Tibial nerve (tissue), 4 donors: ENCODE measurements at places on chromosomes 3 and 15. TPM values are rescaled to one million over a fixed set of nuclear protein-coding genes. Genes with fewer than 3 reads are reported as not detected.

DNA sequence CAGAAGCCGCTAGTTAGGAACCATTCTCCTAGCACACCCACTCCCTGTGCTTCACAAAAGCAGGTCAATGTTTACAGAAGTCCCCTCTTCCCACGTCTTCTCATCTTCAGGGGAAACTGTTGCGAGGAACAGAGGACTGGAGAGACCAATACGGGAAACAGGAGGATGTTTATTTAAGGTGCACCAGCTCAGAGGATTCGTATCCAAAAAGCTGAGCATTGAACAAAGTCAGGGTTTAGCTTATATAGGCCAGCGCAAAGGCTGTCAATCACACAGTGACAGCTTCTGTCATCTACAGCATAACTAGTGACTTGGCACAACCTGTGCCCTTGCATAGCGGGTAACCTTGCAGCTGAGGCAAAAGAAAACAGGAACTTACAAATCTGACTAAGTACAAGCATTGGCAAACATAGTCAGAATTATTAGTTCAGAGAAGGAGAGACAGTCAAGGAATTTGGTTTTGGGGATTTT, 61.3 kb downstream of the ZDHHC19 start:
- DNase-seq, result no peak
- H3K4me1 ChIP-seq, result no peaks in the 10 kb centered on the region
- no peaks in the 10 kb centered on the region for H3K27me3 ChIP-seq
- no peaks in the 10 kb centered on the region for H3K36me3 ChIP-seq

- no peaks in the 10 kb centered on the region for H3K4me1 ChIP-seq
- no peak overlapping the region for H3K27ac ChIP-seq
- no peaks in the 10 kb centered on the region for H3K36me3 ChIP-seq
Measured at GRCh38 chr15:76866716-76867321, 38.3 kb downstream of the SCAPER start.

The LRRN1 gene
- 7.8 TPM for total RNA-seq

GRCh38 chr3:67599821-67600220, 54.6 kb downstream of the SUCLG2 start:
- no peak for DNase-seq
- no peaks in the 10 kb centered on the region for H3K36me3 ChIP-seq
- no peaks in the 10 kb centered on the region for H3K4me1 ChIP-seq
- no peak overlapping the region for H3K4me3 ChIP-seq

DNA sequence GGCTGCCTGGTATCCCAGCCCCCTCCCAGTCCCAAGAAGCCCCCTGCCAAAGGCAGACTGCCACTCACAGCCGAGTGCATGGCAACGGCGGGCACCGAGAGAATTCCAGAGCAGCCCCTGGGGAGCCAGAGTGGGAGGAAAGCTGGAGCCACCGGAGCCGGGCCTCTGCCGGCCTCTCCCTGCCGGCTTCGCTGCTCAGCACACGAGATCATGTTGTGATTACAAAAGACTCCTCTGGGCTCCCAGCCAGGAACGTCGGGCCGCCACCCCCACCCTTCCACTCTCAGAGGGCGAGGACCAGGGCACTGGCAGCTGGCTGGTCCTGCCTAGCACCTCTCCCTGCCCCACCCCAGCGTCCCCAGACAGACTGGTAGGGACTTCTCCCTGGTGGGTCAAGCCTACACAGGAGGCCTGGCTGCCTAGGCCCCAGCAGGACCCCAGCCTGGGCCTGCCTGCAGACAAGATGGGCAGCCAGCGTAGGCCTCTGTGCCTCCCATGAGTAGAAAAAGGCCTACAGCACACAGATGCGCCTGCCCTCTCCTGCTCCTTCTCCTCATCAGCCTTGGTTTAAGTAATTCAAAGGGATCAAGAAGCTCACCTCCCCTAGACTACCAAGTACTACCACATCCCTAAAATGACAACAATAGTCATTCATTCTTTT, at the start of gene CCDC9B:
Gene CCDC9B (minus strand): TSS at position 200 of the 661 bp plus-strand sequence. CDS start 120 bp downstream, at position 80.
- H3K4me1 ChIP-seq, result peaks cover 67% of the 10 kb centered on the region
- peak; percentile 84 for DNase-seq
- peak within 1 kb of the TSS; percentile 44 for H3K4me3 ChIP-seq
- no peaks in the 10 kb centered on the region for H3K27me3 ChIP-seq
- peak within 1 kb of the TSS; percentile 85 for H3K27ac ChIP-seq

DNA sequence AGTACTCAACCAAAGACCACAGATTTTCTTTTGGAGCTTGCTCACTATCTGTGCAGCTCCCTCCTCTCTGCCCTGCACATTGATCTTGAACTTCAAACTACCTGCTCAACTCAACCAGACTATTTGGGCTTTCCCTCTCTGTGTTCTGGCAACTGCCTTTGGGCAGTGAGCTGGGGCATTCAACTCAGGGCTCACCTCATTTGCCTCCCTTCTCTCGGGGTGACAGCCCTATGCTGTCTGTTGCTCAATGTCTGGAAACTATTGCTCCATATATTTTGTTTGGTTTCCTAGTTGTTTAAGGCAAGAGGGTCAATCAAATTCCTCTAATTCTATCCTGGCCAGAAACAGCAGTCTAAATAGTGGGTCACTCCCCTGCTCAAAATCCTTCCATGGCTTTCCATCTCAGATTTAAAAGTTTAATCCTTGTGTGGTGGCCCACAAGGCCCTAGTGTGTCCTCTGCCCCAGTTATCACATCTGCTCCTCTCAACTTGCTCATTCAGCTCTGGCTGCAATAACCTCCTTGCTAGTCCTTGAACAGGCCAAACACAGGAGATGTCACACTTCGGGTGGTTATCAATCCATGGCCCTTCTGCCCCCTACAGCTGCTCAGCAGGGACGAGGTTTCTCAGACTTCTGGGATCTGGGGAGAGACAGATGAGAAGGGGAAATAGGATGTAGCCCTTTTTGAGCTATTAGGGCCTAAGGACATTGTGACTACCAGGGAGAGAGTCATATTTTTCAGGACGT, 67.8 kb downstream of the SNRK start:
- no peak for DNase-seq
- H3K4me3 ChIP-seq, result no peak overlapping the region
- H3K36me3 ChIP-seq, result peaks cover 44% of the 10 kb centered on the region
- H3K27ac ChIP-seq, result no peak overlapping the region
- H3K4me1 ChIP-seq, result no peaks in the 10 kb centered on the region
- no peaks in the 10 kb centered on the region for H3K27me3 ChIP-seq

DNA sequence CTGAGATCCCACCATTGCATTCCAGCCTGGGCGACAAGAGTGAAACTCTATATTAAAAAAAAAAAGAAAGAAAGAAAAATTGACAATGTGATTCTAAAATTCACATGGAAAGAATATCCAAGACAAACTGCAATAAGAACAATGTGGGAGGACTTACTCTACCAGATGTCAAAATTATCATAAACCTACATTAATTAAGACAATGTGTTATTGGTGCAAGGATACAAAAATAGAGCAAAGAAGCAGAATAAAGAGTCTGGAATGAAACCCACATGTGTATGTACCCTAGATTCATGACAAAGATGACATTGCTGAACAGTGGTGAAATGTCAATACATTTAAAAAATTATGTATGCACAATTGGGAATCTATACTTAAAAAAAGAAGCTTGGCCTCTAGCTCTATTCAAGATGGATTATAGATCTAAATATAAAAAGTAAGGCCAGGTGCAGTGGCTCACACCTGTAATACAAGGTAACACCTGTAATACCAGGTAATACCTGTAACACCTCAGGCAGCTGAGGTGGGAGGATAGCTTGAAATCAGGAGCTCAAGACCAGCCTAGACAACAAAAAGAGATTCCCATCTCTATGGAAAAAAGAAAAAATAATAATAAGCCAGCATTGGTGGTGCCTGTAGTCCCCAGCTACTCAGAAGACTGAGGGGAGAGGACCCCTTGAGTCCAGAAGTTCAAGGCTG, 45.7 kb downstream of the ZBTB11 start:
- no peaks in the 10 kb centered on the region for H3K4me1 ChIP-seq
- H3K4me3 ChIP-seq, result no peak overlapping the region
- no peaks in the 10 kb centered on the region for H3K27me3 ChIP-seq
- H3K36me3 ChIP-seq, result no peaks in the 10 kb centered on the region
- no peak overlapping the region for H3K27ac ChIP-seq

DNA sequence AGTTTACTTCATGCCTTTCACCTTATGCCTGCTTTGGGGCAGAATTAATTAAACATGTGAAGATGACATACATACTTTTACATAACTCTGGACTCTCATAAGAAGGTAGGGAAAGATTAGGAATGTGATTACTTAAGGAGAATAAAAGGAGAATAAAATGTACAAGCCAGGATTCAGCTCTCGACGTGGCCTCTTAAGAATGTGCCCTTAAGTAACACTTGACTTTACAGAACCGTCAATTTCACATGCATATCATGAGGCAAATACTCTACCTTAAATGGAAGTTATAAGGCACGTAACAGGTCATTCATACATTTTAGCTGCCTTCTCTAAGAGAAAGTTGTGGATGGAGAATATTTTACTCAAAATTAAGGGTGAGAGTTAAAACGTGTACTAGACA, 263.7 kb upstream of the LMCD1 start:
- no peak overlapping the region for H3K27ac ChIP-seq
- no peak for DNase-seq
- no peaks in the 10 kb centered on the region for H3K27me3 ChIP-seq
- no peaks in the 10 kb centered on the region for H3K36me3 ChIP-seq

- no peak overlapping the region for H3K27ac ChIP-seq
- H3K36me3 ChIP-seq, result no peaks in the 10 kb centered on the region
- H3K4me1 ChIP-seq, result no peaks in the 10 kb centered on the region
- H3K27me3 ChIP-seq, result no peaks in the 10 kb centered on the region
- DNase-seq, result no peak
Measured at GRCh38 chr3:120161902-120162301, 67.7 kb upstream of the GSK3B start.

The SOX14 gene
- total RNA-seq, result not detected

GRCh38 chr3:165503346-165503745, 307.2 kb upstream of the SLITRK3 start:
- H3K27ac ChIP-seq, result no peak overlapping the region
- H3K4me1 ChIP-seq, result no peaks in the 10 kb centered on the region
- H3K27me3 ChIP-seq, result no peaks in the 10 kb centered on the region
- DNase-seq, result no peak
- no peaks in the 10 kb centered on the region for H3K36me3 ChIP-seq

- peak overlapping the region; percentile 78 for H3K27ac ChIP-seq
- H3K27me3 ChIP-seq, result no peaks in the 10 kb centered on the region
- no peaks in the 10 kb centered on the region for H3K4me1 ChIP-seq
- no peaks in the 10 kb centered on the region for H3K36me3 ChIP-seq
- H3K4me3 ChIP-seq, result no peak overlapping the region
Measured at GRCh38 chr3:42745291-42745745, 27.7 kb downstream of the CCDC13 start.

DNA sequence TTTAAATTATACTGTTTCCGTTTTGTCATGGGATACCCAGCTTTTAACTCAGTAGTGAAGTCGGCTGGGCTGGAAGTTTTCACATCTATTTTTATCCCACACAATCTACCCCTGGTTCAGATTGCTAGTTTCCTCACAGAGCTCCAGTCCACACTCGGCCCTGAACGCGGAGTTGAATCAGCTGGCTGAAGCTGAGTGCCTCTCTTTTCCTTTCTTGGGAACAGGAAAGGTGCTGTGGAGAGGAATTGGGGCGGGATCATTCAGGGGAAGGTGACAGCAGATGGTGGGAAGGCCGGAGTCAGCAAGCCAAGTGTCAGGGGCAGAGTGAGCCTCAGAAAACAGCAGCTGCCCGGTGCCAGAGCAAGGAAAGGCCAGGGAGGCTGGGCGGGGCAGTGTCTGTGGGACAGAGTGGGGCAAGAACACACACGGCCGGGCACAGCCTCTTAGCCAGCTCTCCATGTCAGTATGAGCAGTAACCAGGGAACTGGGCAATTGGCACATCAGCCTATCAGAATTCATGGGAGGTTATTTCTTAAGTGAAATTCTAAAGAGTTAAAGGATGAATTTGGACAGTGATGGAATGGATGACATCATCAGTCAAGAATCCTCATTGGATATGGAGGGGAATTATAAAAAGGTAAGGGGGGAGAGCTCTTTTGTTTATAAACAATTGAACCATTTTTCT, 135.7 kb upstream of the IL12A start:
- peak; percentile 25 for DNase-seq
- no peaks in the 10 kb centered on the region for H3K4me1 ChIP-seq
- H3K36me3 ChIP-seq, result no peaks in the 10 kb centered on the region
- H3K27me3 ChIP-seq, result no peaks in the 10 kb centered on the region
- peak overlapping the region; percentile 93 for H3K27ac ChIP-seq

DNA sequence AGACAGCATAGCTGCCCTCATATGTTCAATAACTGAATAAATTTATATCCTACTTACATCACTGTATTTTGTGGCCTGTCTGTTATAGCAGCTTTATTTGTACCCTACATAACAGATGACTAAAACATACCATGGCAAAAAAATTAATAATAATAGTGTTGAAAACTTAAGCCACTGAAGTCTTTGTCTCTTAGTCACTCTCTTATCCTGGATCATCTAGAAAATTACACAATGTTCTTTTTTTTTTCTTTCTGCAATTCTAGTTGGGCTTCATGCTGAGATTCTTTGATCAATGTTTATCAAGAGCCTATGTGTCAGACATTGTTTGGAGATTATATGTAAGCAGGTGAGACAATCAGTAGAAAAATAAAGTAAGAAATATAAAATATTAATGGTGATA, 519.3 kb upstream of the ARPP21 start:
- no peak overlapping the region for H3K4me3 ChIP-seq
- no peaks in the 10 kb centered on the region for H3K4me1 ChIP-seq
- DNase-seq, result no peak
- H3K27me3 ChIP-seq, result no peaks in the 10 kb centered on the region

- no peak for DNase-seq
- H3K4me1 ChIP-seq, result no peaks in the 10 kb centered on the region
- no peak overlapping the region for H3K4me3 ChIP-seq
- no peaks in the 10 kb centered on the region for H3K36me3 ChIP-seq
Measured at GRCh38 chr3:77186728-77187127, 146.8 kb downstream of the ROBO2 start.

DNA sequence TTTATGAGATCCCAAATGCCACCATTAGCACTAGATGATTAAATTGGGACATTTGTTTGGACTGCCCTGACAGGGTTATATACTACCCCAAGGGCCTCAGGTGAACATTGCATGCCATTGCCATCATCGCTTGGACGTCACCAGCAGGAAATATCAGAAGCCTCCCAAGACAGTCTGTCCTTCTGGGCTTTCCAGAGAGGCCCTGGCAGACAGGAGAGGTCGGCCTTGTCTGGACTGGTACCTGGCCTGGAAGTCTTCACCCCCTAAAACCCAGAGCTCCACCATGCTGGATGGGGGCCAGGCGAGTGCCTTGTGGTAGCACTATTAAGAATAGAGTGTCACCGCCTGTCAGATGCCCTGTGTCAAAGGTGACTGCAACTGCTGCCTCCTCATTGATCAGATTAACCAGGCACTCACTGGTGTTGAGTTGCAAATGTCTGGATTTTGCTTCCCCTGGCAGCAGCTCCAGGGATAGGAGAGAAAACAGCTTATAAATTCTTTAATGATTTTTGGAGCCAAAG, 324.1 kb upstream of the RASGRP1 start:
- H3K27me3 ChIP-seq, result no peaks in the 10 kb centered on the region
- no peaks in the 10 kb centered on the region for H3K36me3 ChIP-seq
- no peak overlapping the region for H3K27ac ChIP-seq
- no peak overlapping the region for H3K4me3 ChIP-seq
- no peak for DNase-seq

- DNase-seq, result no peak
- no peaks in the 10 kb centered on the region for H3K36me3 ChIP-seq
- no peaks in the 10 kb centered on the region for H3K27me3 ChIP-seq
Measured at GRCh38 chr15:48336940-48337339, 5.7 kb downstream of the DUT start.
